ENCODE measurements at places on chromosomes 6 and 20.

DNA sequence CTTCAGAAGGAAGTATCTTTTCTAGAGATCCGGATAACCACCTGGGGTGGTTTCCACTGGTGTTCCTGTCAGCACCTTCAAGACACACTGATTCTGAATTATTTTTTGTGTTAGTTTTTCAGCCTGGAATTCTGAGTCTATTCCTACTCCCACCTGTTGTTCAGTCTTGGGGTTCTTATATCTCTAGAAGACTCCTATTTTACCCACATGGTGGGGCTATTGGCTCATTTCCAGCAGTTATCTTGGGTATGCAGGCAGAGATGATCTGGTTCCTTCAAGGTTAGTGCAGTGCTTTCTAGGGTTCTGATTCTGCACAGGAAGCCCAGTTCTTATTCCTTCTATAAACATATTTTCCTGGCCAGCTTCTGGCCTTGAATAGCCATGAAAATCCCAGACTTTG lies 175.6 kb upstream of the PDE7B start:
- peak; percentile 38 for DNase-seq

DNA sequence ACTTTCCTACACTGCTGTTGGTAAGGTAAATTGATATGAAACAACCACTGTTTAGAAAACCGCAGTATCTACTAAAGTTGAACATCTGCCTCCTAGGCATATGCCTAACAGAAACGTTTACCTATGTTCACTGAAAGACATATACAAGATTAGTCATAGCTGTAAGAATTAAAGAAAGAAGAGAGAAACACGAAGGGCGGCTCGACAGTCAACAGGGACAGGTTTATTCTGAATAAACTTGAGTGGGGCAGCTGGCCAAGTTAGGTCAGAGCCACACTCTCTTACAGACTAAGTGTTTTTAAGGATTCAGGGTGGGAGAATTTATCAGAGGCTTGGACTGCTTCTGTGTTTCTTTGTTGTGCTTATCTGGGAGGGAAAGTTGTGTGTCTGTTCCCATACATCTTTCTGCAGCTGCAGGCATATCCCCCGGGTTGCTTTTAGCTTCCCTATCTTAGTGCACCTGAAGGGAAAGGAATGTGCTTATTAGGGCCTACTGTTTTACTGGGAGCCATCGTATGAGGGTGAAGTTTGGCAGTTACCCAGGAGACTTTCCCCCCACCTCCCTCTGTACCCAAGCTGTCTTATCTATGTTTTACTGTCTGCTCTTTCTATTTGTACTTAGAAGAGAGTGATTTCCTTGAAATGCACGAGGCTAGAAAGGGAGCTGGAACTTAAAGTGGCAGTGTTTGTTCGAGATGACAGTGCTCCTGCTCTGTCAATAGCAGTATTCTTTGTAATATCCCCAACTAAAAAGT lies 20.4 kb downstream of the PROCR start:
- peak; percentile 88 for DNase-seq

DNA sequence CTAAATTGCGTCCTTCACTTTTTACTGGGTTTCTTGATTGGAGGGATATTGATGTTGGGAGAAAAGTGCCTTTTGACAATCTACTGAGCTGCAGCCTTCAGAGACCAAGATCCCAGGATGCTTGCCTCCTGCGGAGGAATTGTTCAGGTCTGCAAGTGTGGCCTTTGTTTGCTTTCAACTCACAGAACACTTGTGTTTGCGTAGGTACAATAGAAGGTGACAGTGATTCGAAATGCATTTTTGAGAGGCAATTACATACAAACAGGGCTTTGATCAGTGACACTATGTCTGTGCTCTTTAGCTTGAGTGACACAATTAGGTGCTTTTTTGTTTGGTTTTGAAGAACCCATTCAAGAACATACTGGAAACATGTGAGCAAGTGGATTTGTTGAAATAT lies 600.6 kb downstream of the QKI start:
- no peak for DNase-seq

DNA sequence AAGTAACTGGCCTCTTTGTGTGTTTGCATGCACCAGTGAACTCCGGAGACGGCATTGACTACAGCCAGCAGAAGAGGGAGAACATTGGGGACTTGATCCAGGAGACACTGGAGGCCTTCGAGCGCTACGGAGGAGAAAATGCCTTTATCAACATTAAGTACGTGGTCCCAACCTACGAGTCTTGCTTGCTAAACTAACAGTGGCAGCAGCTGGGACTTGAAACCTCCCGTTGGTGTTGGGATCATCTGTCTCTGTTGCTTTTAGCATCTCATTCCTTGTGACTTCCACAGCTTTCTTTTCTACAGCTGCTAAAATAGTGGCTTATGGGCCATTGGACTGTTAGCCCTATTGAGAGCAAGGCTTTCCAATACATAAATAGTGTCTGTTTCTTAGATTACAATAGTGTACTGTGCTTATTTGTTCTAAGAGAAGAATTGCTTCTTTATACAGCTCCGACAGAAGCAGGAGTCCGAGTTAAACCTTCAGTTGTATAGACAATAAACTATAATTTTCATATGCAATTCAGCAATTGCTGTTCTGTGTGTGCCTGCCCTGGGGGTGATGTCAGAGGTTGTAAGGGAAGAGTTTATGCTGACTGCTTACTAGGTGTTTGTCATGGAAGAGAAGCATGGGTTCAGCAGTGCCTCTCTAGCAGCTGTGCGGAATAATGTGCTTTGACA lies 99.6 kb upstream of the QKI start:
- DNase-seq, result no peak

DNA sequence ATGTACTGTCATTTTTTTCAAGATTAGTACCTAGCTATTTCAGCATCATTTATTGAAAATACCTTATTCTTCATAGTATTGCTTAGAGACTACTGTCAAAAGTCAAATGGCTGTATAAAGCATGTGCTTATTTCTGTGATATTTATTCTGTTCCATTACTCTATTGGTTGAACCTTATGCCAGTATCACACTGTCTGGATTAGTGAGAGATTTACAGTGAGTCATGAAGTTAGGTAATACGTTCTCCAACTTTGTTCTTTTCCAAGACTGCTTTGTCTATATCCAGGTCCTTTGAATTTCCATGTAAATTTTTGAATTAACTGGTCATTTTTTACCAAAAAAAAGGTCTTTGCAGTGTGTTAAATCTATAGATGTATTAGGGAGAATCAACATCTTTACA lies 18.6 kb upstream of the RNF217 start:
- no peak for DNase-seq

DNA sequence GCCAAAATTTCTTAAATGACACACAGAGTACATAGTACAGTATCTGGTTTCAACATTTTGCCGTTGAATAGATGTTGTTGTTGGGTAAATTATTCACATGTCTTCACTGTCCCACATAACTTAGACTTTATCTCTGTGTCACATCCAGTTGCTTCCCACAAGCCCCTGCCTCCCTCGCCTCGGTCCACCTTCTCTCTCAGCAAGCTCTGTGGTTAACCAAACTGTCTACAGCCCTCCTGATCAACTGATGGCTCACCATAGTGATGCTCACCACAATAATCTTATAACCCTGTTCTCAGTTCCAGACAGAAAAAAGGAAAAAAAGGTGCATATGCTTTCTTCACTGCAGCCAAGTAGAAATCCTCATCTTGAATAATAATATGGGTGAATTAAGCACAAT lies 23.0 kb downstream of the IL17F start:
- no peak for DNase-seq

GRCh38 chr20:33148040-33148439 lies 19.9 kb upstream of the BPIFA2 start:
- DNase-seq, result no peak

DNA sequence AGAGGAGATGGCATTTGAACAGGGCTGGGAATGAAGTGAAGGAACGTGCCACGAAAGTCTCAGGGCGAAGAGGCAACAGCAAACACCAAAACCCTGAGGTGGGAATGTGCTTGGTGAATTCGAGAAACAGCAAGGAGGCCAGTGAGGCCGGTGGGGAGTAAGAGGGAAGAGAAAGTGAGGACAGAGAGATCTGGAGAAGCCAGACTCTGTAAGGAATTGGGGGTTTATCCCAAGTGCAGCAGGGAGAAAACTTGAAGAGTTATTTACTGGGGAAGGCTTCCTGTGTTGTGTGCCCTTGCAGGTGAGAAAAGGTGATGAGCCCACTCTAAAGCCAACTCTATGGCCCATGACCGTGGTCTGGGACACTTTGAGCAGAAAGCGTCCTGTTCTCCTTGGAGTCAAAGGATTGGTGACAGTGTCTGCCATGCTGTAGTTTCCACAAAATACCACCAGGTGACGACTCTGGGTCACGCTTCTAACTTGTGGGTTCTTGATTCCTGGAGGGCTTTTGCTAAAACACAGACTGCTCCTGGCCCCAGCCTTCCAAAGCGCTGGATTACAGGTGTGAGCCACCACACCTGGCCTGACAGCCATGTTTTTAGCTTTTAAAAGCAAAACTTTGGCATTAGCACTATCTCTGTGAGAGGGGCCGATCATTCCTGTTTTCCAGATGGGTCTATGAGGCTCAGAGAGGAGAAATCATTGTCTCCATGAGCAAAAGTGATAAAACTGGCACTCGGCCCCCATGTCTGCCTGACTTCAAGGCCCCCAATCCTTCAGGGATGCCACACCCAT lies 18.0 kb upstream of the CSNK2A1 start:
- DNase-seq, result peak; percentile 87

DNA sequence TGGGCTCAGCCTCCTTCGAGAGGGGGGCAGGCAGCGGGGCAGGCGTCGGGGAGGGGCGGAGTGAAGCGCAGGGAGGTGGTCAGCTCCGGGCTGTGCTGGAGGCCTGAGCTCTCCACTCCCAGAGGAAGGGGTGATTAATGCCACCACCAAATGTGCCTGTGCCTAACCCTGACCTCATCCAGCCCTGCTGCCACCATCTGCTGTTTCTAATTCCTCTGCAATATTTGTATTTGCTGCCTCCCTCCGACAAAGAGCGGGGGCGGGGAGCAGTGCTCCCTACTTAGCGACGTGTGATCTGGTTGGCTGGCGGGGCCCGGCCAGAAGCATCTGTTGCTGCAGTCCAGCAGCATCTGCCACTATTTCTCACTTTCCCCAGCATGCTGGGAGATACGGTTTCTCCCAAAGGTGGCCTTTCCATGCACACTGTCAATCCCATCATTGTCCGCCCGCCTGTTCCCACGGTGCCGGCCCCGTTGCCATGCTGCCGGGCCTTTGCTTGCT lies 47.0 kb downstream of the DLL1 start:
- DNase-seq, result no peak

DNA sequence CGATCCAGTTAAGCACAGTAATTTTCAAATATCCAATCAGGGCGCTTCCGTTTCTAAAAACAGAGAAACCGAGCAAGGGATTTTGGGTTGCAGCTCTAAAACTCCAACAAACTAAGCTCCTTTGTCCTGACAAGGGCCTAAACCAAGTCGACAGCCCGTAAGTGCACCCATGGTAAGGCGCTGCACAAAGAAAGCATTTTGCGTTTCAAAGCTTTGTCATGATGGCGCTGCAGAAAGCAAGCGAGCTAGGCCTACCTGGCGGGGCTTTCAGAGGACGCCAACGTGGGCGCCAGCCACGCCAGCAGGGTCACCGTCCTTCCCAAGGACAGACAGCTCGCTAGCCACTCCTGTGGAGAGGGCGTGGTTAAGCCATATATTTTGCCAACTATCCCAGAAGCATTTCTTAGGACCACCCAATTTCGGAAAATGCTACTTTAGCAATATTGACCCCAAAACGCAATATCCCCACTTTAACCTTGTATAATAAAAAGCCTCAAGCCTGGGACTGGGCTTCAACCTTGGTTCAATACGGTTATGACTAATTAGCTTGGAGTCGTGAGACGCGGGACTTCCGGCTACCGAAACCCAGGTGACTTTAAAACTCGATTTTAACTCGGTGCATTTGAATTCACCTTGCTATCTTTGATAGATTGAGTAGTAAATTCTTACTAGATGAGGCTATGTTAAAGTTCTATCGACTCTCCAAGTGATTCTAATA lies 53.8 kb downstream of the TRIM38 start:
- DNase-seq, result no peak

GRCh38 chr6:22622351-22622750 lies 53.0 kb downstream of the HDGFL1 start:
- DNase-seq, result no peak
